ENCODE measurements at places on chromosomes 12 and 14. TPM values are rescaled to one million over a fixed set of nuclear protein-coding genes. Genes with fewer than 3 reads are reported as not detected.

The LMNTD1 gene
- under 0.01 TPM for total RNA-seq

The RAD9B gene
- 0.25 TPM for total RNA-seq

The STK38L gene
- 51.7 TPM for total RNA-seq

The VPS29 gene
- 70.1 TPM for total RNA-seq

The CLEC4D gene
- not detected for total RNA-seq

The VRTN gene
- not detected for total RNA-seq

The LTB4R2 gene
- total RNA-seq = 3.2 TPM

The ZNF891 gene
- total RNA-seq = 0.51 TPM

The MYO1H gene
- not detected for total RNA-seq

The TSPAN9 gene
- total RNA-seq = 96.8 TPM

The TMEM132C gene
- total RNA-seq = not detected

The CD69 gene
- 0.39 TPM for total RNA-seq

The TMEM119 gene
- not detected for total RNA-seq

The SIX1 gene
- total RNA-seq = under 0.01 TPM

The LRRK2 gene
- 0.13 TPM for total RNA-seq

The KCNH3 gene
- 0.13 TPM for total RNA-seq

The YLPM1 gene
- total RNA-seq = 14.5 TPM

The FAM181A gene
- total RNA-seq = not detected

The GLIPR1L2 gene
- total RNA-seq = 0.13 TPM

The FOXG1 gene
- total RNA-seq = not detected

Data from dermis microvascular lymphatic vessel endothelial cell (primary cell).